ENCODE measurements at places on chromosomes 6 and 20.

- DNase-seq, result no peak
Measured at GRCh38 chr6:14789996-14790395, 455.9 kb upstream of the JARID2 start.

DNA sequence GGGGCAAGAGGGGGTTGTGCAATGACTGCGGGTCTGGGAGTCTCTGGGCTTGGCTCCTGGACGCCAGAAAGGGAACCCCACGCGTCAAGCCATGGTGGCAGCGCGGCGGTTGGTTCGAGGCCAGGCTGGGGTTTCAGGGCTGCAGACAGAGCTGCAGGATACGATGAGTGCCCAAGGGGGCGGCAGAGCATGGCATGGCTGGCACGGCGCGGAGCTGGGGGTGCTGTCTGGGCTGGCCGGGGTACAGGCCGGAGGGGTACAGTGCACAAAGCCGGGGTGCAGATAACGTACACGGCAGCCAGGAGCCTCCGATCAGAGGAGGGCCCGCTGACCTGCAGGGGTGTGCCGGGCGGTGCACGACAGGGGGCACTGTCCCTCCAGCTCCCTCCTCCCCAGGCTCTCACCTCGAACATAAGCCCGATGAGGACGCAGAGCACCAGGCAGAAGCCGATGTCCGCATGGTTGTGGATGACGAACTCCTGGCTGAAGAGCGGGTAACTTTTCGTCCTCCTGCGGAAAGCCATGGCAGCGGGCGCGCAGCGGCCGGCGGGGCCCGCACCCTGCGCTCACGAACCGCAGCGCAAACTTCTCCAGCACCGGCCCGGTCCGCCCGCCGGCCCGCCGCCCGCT is 353 bp downstream of the TRAM2 start:
- DNase-seq, result peak; percentile 81

DNA sequence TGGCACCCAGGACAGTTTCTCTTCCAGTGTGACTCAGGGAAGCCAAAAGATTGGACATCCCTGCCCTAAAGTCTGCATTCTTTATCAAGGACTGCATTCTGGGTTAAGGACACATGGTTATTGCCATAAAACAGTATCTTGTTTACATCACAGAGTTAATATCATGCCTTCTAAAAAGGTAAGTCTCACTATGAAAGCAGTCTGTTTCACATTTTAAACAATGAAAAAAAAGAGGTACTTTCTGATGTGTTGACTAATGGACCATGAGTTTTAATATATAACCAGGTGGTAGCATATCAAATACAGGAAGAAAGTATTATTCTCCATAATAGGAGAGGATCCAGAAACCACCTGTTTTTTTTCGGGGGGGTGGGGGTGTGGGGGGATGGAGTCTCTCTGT is 93.7 kb downstream of the TIAM2 start:
- DNase-seq, result no peak

- no peak for DNase-seq
Measured at GRCh38 chr20:7231303-7231702, 463.8 kb downstream of the BMP2 start.

DNA sequence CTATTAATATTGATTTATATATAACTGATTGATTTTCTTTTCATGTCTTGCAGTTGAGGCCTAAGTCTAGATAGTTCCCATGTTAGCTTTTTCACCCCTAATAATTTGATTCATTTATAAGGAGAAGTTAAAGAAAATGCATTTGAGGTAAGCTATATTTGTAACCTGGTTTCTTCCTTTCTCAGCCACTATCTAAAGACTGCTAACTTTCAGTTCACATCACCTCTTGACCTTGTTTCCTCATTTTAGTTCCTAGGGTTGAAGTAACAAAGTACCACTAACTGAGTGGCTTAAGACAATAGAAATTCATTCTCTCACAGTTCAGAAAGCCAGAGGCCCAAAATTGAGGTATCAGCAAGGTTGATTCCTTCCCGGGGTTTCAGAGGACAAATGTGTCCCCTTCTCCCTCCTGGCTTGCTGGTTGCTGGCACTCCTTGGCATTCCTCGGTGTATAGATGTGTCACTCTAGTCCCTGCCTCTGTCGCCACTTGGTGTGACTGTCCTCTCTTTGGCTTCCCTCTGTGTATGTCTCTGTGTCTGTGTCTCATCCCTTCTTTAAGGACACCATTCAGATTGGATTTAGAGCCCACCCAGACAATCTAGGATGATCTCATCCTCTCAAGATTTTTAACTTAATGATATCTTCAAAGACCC is 55.9 kb upstream of the C20orf144 start:
- DNase-seq, result no peak

GRCh38 chr6:75922226-75922625 is 150.2 kb downstream of the IMPG1 start:
- no peak for DNase-seq

DNA sequence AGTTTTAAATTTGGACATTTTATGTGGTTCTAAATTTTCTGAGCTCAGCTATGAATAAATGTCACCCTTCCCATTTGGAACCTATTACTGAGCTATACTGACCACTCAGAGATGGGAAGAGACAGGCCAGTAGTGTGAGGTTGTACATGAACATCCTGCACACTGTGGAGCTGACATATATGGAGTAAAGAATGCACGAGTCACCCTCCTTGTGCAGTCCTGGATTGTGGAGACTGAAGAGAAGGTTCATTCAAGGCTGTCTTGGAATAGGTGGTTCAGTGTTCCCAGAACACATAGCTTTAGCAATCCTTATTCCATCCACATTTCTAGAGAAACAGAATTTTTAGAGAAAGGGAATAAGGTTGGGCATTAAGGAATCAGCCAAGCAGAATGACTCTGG is 50.3 kb upstream of the OGFRL1 start:
- DNase-seq, result no peak

DNA sequence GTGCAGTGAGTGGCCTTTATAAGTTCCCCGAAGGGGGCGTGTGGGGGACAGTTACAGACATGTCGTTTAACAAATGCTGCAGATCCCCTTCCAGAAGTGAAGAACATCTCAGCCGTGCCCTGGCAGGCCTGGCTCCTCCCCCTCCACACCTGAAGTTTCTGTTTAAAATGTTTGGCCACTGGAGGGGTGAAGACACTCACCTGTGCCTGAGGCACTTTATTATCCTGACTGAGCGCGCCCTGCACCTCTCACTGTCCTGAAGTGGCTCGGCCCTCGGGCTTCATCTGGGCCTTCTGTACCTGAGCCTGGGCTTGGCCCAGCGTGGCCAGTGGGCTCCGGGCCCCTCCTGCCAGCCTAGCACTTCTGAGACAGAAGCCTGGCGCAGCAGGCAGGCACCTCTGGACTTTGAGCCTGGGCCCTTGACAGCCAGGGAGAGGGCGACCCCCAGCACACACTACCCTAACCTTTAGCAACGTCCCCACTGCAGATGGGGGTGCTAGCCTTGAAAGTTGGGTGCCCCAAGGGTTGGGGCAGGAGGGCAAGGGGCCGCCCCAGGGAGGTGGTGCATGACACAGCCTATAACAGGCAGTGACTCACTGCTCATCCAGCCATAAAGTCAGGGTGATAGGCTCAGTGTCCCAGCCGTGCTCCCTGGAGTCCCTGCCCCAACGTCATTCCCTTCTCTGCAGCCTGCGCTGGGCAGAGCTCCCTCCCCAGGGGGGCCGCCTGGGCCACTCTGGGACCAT is 13.6 kb upstream of the GATA5 start:
- no peak for DNase-seq

DNA sequence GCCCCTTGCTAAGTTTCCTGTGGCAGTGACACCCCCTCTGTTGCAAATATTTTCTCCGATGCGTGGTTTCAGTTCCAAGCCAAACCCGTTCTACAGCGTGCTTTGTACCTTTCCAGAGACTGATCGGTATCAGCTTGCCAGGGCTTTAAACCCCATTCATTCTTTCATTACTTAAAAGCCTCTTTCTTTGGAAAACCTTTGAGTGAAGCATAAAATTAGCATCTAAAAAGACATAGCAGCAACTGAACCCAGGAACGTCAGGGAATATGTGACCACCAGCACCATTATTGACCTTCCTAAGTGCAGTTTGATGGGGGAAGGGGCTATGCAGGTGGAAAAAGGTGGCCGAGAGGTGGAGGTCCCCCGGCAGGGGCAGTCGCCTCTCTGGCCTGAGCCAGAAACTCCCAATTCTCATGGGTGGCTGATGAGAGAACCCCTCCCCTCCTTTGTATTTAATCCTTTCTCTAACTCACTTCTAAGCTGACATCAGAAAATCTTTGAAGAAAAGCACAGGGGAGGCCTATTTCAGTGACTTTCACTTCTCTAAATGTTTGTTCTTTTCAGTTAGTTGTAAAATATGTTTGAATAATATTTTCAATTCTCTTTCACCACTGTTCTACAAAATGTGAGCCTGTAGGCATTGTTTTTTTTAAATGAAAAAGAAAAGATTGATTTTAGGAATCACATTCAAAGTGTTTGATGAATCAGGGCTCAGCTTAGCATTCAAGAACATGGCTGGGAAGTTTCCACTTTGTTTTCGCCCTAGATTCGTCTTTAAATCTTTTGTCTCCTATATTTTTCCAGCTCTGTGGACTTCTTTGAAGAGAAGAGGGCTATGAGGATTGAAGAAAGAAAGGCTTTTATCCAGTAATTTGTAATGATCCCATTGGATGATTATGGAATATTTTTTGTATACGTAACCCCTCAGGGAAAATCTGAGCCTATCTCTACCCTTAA is 89.2 kb downstream of the RSPH3 start:
- DNase-seq, result peak; percentile 82

DNA sequence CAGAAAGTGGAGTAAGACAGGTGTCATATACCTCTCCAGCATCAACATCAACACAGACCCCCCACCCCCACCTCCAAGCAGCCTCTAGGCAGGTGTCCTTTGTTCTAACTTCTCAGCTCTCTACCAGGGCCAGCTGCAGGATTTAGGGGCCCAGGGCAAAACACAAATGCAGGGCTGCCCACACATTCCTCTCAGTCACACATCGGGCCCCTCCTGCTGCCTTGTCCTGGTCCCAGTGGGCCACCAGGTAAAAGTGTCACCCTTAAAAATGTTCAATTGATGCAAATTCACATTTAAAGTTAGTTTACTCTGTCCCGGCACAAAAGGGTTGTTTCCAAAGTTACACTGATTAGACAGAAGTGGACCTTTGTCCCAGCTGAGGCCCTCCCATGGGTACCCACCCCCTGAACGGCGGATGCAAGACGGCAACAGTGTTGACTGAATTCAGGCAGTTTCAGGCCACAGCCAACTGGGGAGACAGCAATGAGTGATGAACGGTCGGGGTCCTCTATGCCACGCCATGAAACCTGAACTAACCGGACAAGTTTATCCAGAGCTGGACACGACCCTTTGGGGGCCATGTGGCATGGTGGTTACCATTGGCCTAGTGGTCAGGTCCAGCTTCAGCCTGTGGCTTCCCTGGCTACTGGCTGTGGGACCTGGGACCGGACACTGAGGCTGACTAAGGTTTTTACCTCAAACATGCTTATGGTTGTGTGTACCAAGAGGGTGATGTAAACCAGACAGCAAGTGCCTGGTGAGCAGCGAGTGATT is 52.2 kb upstream of the UNC93A start:
- no peak for DNase-seq

- DNase-seq, result no peak
Measured at GRCh38 chr20:63675681-63676368, 17.7 kb downstream of the RTEL1 start.

GRCh38 chr6:145063091-145063490 is 672.2 kb downstream of the EPM2A start:
- DNase-seq, result no peak

DNA sequence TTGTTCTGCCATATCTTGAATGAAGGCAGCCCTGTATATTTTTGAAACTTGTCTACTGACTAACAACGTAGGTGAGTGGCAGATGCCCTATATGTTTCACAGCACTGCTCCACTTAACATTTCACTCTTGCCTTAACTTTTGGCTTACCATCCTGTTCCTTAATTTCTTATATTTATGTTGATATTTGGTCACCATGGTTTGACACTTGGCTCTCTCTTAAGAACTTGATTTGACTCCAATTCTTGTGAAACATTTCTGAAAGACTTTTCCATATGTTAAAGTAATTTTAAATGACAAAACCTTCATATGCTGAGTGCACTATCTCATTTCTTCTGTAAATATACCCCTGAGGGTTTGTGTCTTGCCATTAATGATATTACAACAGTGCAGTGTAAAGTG is 434.3 kb upstream of the IMPG1 start:
- DNase-seq, result no peak

- DNase-seq, result peak; percentile 95
Measured at GRCh38 chr20:45987108-45987780, 15.2 kb upstream of the ZNF335 start.

GRCh38 chr6:73152966-73153757 is 72.1 kb downstream of the KHDC1L start:
- DNase-seq, result no peak

- no peak for DNase-seq
Measured at GRCh38 chr20:37586078-37586477, 58.4 kb upstream of the BLCAP start.

DNA sequence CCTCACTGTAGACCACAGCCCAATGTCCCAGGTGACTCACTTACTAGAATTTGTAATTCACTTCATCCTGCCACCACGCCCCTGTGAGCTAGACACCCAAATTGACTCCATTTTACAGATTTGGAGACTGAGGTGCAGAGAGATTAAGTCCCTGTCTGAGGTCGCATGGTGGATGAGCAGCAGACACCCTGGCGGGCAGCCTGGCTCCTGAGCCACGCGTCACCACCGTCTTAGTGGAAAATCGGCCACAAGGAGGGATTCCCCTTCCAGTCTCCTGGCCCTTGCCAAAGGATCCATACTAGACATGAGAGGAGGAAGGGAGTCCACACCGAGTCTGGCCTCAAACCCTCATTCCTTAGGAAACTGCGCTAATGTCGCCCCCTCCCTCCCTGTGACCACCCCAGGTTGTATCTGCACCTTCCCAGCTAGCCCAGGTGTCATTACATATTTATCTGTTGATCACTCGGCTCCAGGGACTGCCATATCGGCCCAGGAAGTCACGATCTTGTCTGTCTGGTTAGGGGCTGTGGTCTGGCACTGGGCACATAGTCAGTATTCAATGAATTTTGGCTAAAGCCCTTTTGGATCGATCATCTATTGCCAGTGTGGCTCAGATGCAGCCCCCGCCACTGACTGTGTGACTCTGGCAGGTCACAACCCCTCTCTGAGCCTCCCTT is 25.7 kb upstream of the PTGIS start:
- DNase-seq, result no peak

GRCh38 chr6:137722749-137723272 is 144.2 kb upstream of the TNFAIP3 start:
- no peak for DNase-seq

GRCh38 chr20:21534886-21535285 is 21.0 kb upstream of the NKX2-2 start:
- no peak for DNase-seq

- no peak for DNase-seq
Measured at GRCh38 chr20:62235001-62235776, 3.1 kb upstream of the OSBPL2 start.

- DNase-seq, result no peak
Measured at GRCh38 chr6:159695984-159696383, 2.9 kb upstream of the SOD2 start.

GRCh38 chr6:8651998-8652397 is 216.7 kb upstream of the SLC35B3 start:
- no peak for DNase-seq

DNA sequence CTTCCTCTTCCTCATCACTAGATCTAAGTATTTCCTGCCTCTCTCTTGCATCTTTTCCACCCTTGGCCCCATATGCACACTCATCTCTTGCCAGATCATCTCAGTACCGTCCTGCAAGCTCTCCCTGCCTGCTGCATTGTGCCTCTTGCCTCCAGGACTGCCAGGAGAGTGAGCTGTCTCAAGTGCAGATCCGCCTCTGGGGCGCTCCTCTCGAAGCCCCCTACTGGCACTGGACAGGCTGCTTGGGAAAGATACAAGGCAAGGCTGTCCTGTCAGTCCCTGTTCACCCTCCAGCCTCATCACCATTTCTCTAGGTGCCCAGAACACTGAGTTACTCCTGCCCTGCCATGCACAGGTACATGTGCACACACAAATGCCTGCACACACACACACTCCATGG is 10.2 kb downstream of the SYNDIG1 start:
- DNase-seq, result no peak

Data from H1 (cell line).